Globus pallidus (tissue), 1 donor: ENCODE measurements at places on chromosomes 5 and 9.

- DNase-seq: no peak
Measured at GRCh38 chr9:655875-656274, 185.6 kb upstream of the DMRT1 start.

DNA sequence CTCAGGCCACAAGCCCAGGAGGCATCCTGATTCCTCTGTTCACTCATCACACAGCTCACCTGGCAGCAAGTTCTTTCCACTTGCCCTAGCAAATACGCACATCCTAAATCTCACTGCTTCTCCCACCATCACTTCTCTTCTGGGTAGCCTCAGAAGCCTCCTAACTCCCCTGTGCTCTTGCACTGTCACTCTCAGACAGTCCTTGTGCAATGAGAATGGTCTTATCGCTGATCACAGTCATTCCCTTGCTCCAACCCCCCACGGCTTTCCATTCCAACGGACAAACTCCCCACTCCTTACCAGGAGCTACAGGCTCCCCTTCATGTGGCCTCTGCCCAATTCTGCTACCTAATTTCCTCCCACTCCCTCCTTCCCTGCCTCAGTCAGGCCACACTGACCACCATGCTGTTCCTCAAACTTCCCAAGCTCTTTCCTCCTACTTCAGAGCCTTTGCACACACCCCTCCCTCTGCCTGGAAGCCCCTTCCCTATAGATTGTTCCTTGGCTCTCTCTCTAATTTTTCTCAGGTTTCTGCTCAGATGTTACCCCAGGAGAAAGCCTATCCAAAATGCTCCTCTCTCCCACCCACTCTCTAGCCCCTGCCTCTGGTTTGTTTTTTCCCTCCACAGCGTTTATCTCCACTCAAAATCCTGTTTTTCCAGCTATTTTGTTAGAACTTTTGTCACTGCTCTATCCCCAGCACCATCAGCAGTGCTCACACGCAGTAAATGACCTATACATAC, 34.1 kb upstream of the TNFAIP8 start:
- no peak for DNase-seq

DNA sequence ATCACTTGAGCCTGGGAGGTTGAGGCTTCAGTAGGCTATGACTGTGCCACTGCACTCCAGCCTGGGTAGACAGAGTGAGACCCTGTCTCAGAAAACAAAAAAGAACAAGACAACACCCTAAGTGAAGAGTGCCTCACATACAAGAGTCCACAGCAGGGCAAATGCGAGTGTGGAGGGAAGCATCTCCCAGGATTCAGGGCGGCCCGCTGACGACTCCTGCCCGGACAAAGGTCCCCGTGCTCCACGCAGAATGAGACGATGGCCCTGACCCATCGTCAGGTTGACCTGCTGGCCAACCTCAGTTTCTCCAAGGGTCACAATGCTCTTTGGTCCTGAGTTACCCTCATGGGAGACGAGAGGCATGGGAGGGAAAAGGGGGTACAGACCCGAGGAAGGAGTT, 18.3 kb downstream of the MRNIP start:
- no peak for DNase-seq

- DNase-seq: no peak
Measured at GRCh38 chr5:8784692-8785091, 761.2 kb downstream of the SEMA5A start.

DNA sequence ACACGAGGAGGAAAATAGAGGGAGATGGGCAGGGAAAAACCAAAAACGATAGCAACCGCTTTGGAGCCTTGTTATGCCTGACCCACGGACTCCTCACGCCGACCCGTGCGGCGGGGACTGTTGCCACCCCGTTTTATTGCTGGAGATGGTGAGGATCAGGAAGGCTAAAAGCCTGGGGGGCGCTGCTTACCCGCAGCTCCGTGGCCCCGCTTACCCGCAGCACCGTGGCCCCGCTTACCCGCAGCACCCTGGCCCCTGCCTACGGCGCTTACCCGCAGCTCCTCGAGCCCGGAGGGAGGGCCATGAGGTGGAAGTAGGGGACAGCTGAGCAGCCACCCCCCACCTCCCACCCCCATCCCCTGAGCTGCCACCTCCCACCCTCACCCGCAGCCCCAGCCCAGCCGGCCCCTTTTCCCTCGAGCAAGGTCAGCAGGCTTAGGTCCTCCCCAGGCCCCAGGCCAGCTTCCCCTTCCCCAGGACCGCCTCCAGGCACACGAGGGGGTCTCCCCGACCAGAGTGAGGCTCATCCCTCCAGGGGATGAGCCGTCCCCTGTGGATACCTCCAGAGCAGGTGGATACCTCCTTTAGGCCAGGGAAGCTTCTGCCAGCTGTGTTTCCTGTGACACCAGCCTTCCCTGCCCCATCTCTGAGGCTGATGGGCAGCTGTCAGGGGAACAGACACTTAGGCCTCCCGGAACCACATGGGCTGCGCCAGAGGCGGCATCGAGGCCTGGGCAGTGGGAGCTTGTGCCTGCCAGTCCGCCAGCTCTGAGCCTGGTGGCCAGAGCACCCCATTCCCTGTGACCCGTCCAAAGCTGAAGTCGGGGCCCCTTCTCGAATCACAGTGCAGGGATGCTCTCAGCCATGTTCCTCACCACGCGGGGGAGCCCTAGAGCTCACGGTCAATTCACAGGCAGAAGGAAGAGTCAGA, 92.3 kb downstream of the LMX1B start:
- DNase-seq: no peak

DNA sequence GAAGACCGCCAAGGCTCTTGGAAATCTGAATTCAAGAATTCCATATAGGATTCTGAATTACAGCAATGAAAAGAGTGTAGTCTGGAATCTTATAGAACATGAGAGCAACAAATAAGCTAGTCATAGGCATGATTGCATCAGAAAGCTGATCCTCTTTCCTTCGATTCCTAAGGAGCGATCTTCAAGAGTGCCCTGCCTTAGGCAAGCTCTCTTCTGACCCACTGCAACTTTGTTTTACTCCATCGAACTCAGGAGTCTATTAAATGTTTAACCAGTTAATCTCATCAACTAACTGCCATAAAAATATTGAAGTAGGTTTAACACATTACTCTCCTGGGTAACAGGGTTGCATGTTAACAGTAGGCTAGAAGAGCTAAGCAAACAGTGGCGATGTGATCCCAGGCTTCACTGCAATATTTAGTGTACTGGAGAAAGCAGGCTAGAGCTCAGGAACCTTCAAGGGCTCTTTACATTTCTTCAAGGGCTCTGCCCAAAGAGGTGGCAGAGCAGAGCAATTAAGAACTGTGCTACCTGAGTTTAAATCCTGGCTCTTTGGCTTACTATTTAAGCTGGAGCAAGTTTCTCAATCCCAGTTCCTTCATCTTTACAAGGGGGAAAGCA, 146.3 kb downstream of the RORB start:
- no peak for DNase-seq

DNA sequence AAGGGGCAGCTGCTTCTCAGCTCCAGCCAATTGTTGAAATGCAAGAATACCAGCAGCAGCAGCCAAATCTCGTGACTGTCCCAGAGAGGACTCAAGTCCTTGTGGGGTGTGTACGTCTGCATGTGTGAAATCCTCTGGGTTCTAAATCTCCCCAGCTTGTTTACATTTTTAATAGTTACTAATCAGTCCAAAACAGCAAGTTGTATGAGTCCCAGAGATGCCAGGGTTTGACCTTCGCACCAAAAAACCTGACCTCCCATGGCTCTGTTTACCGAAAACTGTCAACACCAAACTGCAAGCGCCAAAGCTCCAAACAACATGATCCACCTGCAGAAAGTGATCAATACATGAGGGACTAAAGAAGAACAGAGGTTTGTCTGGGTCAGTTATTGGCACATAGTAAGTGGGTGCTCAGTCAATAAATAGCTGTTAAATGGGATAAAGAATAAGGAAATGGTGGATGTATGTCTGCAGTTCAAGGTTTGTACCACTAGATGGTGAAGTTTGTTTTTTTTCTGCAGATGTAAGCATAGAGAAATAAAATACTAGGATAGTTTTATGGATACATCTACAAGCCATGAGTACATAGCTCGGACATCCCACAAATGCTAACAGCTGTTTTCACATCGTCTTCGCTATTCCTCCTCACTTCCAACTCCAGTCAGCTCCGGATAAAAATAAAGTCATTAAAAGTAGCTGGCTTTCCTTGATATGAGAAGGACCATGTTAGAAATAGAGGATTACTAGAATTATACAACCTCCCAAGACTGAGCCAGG, 85.3 kb upstream of the ADRB2 start:
- DNase-seq: peak; percentile 53

DNA sequence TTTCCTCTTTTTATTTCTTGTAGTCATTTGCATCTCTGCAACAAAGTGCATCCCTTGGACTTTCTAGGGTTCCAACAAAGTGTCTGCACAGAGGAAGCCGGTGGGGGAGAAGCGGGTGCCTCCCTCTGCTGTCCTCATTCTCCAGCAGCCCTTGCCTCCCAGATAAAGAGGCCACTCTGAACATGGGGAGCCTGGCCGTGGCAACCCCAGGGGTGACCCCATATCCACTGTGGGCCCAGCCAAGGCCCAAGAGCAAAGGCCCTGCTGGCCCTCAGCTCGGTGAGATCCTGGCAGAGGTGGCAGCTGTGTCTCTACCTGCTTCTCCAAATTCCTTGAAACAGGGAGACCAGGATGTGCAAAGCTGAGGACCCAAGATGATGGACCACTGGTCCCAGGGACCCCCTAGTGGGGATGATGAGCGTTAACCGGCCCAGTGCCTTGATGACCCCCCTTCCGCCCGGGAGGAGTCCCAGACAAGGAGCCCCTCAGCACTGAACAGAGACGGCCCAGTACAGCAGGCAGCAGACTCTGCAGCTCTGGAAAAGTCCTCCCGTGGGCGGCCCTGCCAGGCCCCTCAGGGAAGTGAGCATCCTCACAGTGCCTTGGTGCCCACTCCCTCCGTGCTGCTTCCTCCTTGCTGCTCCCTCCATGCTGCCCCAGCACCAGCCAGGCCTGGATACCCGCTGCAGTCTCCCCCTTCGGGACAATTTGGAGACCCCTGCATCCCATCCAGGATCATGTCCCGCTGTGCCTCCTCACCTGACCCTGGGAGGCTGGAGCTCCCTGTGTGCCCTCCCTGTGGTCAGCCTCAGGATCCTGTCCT, 62.5 kb downstream of the MRPL36 start:
- DNase-seq: no peak

DNA sequence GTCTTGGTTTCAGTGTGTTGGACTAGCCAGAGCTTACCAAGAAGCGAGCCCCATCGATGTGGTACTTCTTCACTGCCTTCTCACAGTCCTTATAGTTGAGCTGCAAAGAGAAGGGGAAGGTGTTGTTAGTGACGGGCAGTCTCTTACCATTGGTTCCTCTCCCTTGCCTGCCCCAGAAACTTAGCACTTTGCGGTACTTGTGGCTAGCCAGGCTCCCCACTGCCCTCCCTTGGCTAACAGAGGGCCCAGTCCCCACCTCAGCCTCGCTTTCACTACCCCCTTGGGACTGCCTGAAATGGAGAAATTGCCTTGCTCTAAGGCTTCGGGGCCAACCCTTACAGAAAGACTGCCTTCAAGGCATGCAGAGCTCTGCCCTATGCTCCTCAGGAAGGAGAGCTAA, 4.3 kb downstream of the LCP2 start:
- DNase-seq: peak; percentile 66

GRCh38 chr9:132780230-132781007, 97.7 kb downstream of the AK8 start:
- no peak for DNase-seq

DNA sequence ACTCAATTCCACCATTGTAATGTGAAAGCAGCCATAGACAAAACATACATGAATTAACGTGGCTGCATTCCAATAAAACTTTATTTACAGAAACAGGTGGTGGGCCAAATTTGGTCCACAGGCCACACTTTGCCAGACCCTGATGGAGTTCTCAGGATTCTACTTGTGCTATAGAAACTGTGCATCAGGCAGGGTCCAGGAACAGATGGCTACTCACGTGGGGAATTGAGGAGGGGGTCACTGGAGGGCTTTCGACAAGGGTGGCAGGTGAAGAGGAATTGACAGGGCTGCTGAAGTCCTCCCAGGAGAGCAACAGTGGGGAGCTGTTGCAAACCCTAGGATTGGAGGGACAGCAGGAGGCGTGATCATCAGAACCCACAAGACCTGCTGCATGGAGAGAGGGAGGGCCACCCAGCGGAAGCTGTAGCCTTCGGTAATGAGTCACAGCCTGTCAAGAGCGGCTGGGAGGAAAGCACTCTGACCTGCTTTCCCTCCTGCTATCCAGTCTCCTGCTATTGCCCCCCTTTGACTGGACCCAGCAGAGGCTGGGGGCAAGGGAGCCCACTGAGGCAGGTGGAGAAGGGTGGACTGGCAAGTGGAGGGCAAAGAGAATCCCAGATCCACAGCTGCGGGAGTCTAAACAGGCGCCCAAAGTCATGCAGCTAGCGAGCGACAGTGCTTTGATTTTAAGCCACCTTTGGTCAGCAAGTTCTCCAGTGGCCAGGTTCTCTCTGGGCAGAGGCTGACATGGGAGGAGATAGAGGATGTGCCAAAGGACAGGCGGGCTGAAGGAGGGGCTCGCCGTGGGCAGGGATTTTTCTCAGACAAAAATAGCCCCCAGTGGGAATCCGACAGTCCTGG, 138.3 kb upstream of the SMIM23 start:
- DNase-seq: no peak

- DNase-seq: no peak
Measured at GRCh38 chr9:86389628-86390027, 35.4 kb upstream of the TUT7 start.

- no peak for DNase-seq
Measured at GRCh38 chr5:65084795-65085515, 316.2 kb downstream of the CWC27 start.

DNA sequence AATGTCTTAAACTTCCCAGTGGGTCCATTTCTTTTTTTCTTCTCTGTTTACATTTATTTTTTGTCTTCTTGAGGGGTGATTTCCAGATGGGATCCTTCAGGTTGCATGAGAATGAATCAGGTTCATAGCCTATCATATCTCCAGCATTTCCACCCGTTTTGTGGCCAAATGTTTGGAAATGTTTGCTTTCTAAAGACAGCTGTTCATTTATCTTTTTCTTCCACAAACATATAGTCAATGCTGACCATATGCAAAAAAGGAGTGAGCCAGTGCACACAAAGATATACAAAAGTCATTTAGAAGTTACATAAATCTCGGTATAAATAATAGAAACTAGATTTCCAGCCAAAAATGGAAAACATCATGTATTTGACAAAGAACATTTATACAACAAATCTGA, 71.6 kb upstream of the STC2 start:
- DNase-seq: no peak

- no peak for DNase-seq
Measured at GRCh38 chr5:54577937-54578653, 60.5 kb downstream of the SNX18 start.

- no peak for DNase-seq
Measured at GRCh38 chr9:135334953-135335460, 144.6 kb upstream of the PPP1R26 start.
